ENCODE measurements at places on chromosomes 6 and 20.

GRCh38 chr6:84762220-84763002, 2.0 kb downstream of the TBX18 start:
- peak; percentile 27 for DNase-seq
- H3K4me3 ChIP-seq, result no peak overlapping the region
- no peaks in the 10 kb centered on the region for H3K36me3 ChIP-seq
- H3K4me1 ChIP-seq, result no peaks in the 10 kb centered on the region
- peak overlapping the region; percentile 31 for H3K27ac ChIP-seq

GRCh38 chr6:168095171-168095691, 16.2 kb upstream of the FRMD1 start:
- no peaks in the 10 kb centered on the region for H3K4me1 ChIP-seq
- no peaks in the 10 kb centered on the region for H3K36me3 ChIP-seq
- H3K4me3 ChIP-seq, result no peak overlapping the region
- no peak for DNase-seq
- H3K27ac ChIP-seq, result no peak overlapping the region

- H3K36me3 ChIP-seq, result no peaks in the 10 kb centered on the region
- no peak overlapping the region for H3K4me3 ChIP-seq
- H3K27me3 ChIP-seq, result no peaks in the 10 kb centered on the region
- no peak overlapping the region for H3K27ac ChIP-seq
- DNase-seq, result no peak
- H3K4me1 ChIP-seq, result no peaks in the 10 kb centered on the region
Observed at GRCh38 chr6:24032896-24033688, 92.9 kb upstream of the NRSN1 start.

GRCh38 chr6:103178193-103178592, 1681.5 kb downstream of the HACE1 start:
- H3K4me3 ChIP-seq, result no peak overlapping the region
- no peaks in the 10 kb centered on the region for H3K27me3 ChIP-seq
- no peak for DNase-seq
- H3K27ac ChIP-seq, result no peak overlapping the region
- no peaks in the 10 kb centered on the region for H3K36me3 ChIP-seq

- peaks cover 7% of the 10 kb centered on the region for H3K36me3 ChIP-seq
- peaks cover 4% of the 10 kb centered on the region for H3K4me1 ChIP-seq
- H3K27me3 ChIP-seq, result no peaks in the 10 kb centered on the region
- H3K4me3 ChIP-seq, result peak within 1 kb of the TSS; percentile 98
Observed at GRCh38 chr6:1389369-1390132, at the start of gene FOXF2. FOXF2 (plus strand) TSS chr6:1389576; CDS start chr6:1389948, 372 bp downstream.

DNA sequence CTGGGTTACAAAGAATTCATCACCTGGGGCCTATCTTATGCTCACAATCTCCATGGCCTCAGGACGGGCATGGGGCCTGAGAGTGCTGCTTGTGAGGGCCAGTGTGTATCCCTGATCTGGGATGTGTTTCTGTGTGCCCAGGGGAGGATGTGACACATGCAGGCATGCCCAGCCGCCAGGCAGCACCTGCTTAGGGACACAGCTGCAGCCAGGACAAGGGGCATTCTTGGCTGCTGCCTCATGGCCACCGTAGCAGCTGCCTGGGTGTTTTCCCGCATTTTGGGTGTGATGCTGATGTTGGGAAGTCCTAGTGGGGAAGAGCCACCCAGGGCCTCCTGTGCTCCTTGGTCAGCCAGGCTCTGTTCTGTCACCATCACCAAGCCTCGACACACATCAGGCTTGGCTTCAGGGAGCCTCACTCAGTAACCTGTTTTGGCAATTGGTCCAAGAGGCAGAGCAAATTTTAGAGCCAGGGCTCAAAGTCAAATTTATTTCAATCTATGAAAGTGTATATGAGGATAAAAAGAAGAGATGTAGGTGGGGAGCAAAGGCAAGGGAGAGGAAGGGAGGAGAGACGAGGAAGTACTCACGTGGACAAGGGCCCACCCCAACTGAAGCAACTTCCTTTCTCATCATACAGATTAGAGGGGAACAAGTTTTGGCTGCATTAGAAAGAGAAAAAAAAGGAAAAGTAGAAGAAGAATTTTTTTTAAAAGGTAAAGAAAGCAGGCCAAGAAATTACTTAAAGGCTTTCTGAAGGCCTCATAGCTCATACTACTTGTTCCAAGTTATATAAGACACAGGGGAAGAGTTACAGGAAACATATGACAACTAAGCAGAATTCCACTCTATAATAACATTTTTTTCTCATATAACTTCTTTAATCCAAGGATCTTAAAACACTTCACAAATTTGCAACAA, 269.9 kb upstream of the SUPT3H start:
- no peak for DNase-seq
- no peak overlapping the region for H3K27ac ChIP-seq
- peaks cover 18% of the 10 kb centered on the region for H3K4me1 ChIP-seq
- H3K4me3 ChIP-seq, result no peak overlapping the region
- no peaks in the 10 kb centered on the region for H3K36me3 ChIP-seq
- H3K27me3 ChIP-seq, result no peaks in the 10 kb centered on the region

DNA sequence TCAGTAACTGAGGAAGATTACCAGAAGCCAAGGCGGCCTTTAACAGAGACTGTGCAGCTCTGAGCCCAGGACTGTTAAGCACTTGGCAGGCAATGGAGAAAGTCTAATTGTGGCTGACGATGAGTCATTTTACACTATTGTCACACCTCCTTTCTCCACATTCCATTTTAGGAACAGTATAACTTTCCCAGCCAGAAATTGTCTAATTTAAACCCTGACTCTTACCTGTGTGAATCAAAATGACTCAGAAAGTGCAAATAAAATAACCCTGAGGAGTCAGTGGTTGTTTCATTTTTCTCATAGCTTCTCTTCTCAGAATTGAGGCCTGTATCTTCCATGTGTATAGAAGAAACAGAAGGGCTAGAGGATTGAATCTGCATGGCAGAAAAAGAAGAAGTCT, 40.0 kb upstream of the OPN5 start:
- no peaks in the 10 kb centered on the region for H3K27me3 ChIP-seq
- no peak for DNase-seq
- H3K27ac ChIP-seq, result no peak overlapping the region

DNA sequence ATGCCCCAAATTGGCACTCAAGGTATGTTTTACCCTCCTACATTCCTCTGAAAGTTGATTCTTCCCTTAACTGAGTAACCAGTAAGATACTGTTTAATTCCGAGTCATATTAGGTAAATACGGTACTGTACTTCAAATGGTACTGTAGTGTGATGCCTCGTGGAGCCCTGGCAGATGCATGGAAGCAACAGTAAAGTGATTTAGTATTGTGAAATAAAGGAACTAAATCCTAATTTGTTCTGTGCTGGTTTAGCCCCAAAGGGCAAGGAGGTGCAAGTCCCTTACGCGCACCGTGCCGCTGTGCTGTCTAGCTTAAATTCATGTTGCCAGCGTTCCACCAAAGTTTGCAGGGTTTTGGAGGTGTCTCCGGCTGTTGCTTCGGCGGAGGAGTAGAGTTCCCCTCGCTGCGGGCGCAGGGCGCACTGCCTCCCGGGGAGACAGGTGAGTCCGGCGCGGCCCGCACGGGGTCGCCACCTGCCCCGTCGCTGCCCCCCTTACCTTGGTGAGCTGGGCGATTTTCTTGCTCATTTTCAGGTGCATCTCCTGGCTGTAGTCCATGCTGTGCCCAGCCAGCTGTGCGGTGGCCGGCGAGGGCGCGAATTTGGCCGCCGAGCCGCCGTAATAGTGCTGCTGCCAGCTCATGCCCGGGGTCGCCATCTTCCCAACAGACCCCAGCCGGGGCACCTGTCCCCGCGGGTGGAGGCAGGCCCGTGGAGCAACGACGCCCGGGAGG, 655 bp downstream of the FAM184A start:
- H3K27me3 ChIP-seq, result peaks cover 14% of the 10 kb centered on the region
- H3K4me1 ChIP-seq, result peaks cover 3% of the 10 kb centered on the region
- H3K27ac ChIP-seq, result no peak overlapping the region
- no peaks in the 10 kb centered on the region for H3K36me3 ChIP-seq
- DNase-seq, result peak; percentile 11

GRCh38 chr20:52978851-52979250, 6.7 kb downstream of the TSHZ2 start:
- no peaks in the 10 kb centered on the region for H3K27me3 ChIP-seq
- no peaks in the 10 kb centered on the region for H3K4me1 ChIP-seq
- no peak overlapping the region for H3K27ac ChIP-seq
- H3K36me3 ChIP-seq, result no peaks in the 10 kb centered on the region
- no peak overlapping the region for H3K4me3 ChIP-seq
- no peak for DNase-seq

- H3K36me3 ChIP-seq, result no peaks in the 10 kb centered on the region
- no peak for DNase-seq
- no peak overlapping the region for H3K27ac ChIP-seq
- H3K4me3 ChIP-seq, result no peak overlapping the region
Observed at GRCh38 chr6:166673309-166673708, 46.3 kb upstream of the RPS6KA2 start.

DNA sequence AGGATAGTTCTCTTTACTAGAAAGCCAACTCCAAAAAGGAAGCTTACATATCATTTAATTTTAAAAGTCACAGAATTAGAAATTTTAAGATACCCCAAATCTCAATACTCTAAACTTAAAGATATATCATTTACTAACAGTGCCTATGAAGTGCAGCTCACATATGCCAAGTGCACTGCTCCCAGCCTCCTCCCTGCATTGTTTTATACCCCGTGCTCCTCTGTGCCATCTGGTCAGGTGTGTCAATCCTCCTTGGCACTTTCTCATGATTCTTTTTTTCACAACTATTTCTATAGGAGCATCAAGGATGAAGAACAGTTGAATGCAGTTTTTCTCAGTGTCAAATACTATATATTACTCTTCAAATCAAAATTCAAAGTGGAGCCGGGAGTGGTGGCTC, 8.8 kb downstream of the MAP7 start:
- no peaks in the 10 kb centered on the region for H3K4me1 ChIP-seq
- no peaks in the 10 kb centered on the region for H3K27me3 ChIP-seq
- no peak overlapping the region for H3K4me3 ChIP-seq
- no peak for DNase-seq

DNA sequence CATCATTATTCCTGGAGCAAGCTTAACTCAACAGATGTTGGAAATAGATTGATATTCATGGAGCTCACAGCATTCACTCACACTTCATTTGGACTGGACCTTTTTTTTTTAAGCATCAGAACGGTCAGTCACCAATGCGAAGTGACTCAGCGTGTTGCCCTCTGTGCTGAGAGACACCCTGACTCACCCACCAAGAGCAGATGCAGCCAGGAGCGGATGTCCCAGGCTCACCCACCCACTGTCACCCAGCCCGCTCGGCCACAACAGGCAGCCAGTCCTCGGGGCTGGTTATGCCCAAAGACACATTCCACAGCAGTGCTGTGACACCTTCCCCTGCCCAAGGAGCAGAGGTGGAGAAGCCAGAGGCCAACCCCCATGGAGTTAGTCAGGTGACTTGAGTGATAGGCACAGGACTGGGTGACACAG, 15.7 kb downstream of the RNASET2 start:
- H3K4me1 ChIP-seq, result no peaks in the 10 kb centered on the region
- H3K27ac ChIP-seq, result no peak overlapping the region
- H3K4me3 ChIP-seq, result no peak overlapping the region
- H3K27me3 ChIP-seq, result no peaks in the 10 kb centered on the region
- peak; percentile 60 for DNase-seq

DNA sequence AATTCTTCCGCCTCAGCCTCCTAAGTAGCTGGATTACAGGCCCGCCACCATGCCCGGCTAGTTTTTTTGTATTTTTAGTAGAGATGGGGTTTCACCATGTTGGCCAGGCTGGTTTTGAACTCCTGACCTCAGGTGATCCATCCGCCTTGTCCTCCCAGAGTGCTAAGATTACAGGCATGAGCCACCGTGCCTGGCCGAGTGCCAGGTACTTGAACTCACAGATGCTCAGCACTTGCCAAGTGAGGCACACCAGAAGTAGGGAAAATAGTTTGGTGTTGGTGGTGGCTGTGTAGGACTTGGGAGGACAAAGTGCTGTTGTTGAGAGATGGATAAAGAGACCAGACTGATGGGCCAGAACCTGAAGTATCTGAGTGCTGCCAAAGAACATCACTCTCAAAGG, 40.0 kb upstream of the MBOAT1 start:
- H3K27me3 ChIP-seq, result no peaks in the 10 kb centered on the region
- no peak overlapping the region for H3K27ac ChIP-seq
- no peaks in the 10 kb centered on the region for H3K36me3 ChIP-seq
- H3K4me1 ChIP-seq, result no peaks in the 10 kb centered on the region
- DNase-seq, result no peak

GRCh38 chr20:37096415-37097041, 731 bp upstream of the RBL1 start:
- DNase-seq, result no peak
- H3K27ac ChIP-seq, result no peak overlapping the region
- H3K4me3 ChIP-seq, result no peak overlapping the region
- no peaks in the 10 kb centered on the region for H3K27me3 ChIP-seq

DNA sequence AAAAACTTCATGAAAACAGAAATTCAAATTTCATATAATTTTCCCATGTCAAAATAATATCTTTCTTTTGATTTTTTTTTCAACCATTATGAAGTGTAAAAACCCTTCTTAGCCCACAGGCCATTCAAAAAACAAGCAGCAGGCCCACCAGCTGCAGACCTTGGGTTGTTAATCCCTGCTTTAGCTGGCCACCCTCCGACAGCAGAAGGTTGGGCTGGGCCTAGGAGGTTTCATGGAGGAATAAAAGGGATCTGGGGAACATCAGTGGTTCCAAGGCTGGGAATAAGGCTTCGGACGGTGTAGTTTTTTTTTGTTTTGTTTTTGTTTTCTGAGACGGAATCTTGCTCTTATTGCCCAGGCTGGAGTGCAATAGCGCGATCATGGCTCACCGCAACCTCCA, 3.6 kb upstream of the HSP90AB1 start:
- H3K27ac ChIP-seq, result no peak overlapping the region
- H3K4me3 ChIP-seq, result no peak overlapping the region
- no peaks in the 10 kb centered on the region for H3K27me3 ChIP-seq
- peaks cover 4% of the 10 kb centered on the region for H3K4me1 ChIP-seq
- H3K36me3 ChIP-seq, result no peaks in the 10 kb centered on the region
- no peak for DNase-seq

GRCh38 chr6:32933661-32934085, 7.2 kb downstream of the HLA-DMB start:
- no peak overlapping the region for H3K4me3 ChIP-seq
- no peaks in the 10 kb centered on the region for H3K4me1 ChIP-seq
- peak; percentile 58 for DNase-seq

DNA sequence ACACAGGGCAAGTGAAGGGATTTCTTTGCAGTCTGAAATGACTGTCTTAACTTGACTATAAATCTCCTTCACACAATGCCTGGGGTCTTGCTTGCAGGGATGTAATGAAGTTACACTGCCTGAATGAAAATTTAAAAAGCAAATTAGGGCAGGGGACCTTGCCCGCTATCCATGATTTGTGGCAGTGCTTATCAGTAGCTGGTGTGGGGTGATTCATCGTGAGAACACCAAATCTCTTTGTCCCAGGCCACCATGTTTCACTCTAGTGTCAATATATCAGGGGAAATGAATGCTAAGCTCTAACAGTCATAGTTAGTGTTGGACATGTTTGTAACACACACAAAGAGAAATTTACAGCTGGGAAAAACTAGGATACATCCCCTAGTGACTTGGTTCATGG, 713.7 kb upstream of the EPHA7 start:
- no peak for DNase-seq
- H3K4me1 ChIP-seq, result no peaks in the 10 kb centered on the region

GRCh38 chr6:138795809-138796603, at the start of gene ECT2L:
ECT2L (plus strand) TSS chr6:138796087; CDS start chr6:138813275, 17,188 bp downstream.
- H3K4me1 ChIP-seq, result no peaks in the 10 kb centered on the region
- H3K27me3 ChIP-seq, result no peaks in the 10 kb centered on the region
- H3K27ac ChIP-seq, result peak within 1 kb of the TSS; percentile 55

GRCh38 chr20:21820688-21821087, 115.2 kb downstream of the PAX1 start:
- no peaks in the 10 kb centered on the region for H3K36me3 ChIP-seq
- no peaks in the 10 kb centered on the region for H3K27me3 ChIP-seq
- no peaks in the 10 kb centered on the region for H3K4me1 ChIP-seq
- no peak overlapping the region for H3K27ac ChIP-seq
- H3K4me3 ChIP-seq, result no peak overlapping the region

Data from fibroblast of lung (primary cell).